ENCODE measurements at places on chromosomes 6 and 20.
A peak's percentile ranks its signal among the peaks of the same experiment; 100 is the strongest.

DNA sequence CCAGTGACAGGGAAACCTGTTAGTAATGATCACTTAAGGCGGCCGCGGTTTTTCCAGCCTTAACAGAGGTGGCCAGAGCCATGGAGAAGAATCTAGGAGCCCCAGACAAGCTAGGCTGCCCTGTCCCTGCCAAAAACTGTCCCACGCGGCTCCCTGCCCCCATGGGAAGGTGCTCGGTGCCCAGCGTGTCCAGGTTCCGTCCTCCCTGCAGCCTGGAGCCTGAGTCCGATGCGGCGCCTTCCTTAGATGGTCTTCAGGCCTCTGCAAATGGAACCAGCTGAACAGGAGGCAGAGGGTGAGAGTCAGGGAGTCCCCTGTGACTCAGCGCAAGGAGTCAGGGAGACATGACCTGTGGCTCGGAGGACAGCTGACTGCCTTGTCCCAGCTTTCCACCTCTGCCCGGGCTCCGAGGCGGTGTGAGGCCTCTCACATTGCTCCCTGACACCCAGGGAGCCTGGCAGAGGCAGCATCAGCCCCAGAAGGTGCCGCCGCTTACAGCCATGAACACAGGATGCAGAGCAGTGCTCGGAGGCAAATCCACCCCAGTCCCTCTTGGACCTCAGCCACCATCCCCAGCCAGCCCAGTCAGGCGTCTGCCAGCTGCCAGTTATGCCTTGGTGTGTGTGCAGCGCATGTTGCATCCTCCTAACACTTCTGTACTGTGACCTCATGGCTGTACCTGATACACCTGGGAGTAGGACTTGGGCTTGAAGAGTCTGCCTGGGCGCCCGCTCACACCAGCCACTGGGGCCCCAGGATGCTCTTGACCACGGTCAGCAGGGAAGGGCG is 377.7 kb downstream of the CDH4 start:
- DNase-seq = no peak

GRCh38 chr6:10800810-10801209 is 37.5 kb downstream of the MAK start:
- DNase-seq = peak; percentile 3

GRCh38 chr20:22617160-22617559 is 32.8 kb upstream of the FOXA2 start:
- no peak for DNase-seq

GRCh38 chr6:122130026-122130348 is 269.5 kb upstream of the HSF2 start:
- DNase-seq = no peak

DNA sequence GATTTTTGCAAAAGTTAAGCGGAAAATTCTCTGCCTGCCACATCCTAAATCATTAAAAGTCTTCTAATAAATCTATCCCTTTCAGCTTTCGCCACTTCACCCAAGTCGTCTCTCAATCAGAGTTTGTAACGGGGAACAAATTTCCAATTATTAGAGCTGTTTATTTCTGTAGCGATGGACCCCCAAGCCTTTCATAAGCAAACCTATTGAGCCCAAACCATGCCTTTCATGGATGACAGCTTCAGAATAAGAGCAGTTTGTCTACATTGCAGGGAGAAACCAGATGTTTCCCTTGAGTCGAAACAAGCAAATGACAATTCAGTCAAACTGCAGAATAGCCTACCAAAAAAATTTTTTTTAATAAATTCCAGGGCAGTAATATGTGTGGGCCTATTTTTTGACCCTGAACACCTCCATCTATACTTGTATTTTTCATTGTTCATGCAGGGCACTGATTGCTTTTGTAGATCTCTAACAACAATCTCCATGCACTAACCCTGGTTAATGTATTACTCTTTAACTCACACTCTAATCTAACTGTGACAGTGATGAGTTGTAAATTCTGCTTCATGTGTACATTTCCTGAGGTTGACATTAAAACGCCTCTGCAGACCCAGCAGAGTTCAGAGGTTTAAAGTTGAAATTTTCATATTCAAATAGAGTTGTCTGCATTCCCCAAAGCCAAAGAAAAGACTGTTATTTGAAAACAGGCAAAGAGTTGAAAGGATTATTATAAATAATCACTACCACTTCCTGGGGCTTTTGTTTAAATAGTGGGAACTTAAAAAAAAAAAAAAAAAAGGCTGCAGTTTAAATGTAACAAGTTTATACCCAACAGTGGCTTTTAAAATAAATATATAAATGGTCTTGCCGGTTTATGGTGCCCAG is 64.5 kb downstream of the ATP9A start:
- DNase-seq = no peak

DNA sequence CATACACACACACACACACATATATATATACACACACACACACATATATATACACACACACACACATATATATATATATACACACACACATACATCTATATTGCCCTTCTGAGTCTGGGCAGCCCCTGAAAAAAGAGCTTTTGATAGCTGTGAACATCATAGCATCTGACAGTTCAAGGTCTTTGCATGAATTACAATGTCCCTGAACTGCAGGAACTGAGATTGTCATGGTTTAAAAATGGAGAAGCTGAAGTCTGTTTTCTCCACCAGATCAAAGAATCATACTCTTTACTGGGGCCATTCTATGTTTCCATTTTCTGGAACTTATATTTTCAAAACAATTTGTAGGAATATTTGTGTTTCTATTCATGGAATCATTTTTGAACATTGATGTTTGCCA is 189.8 kb downstream of the ZDHHC14 start:
- no peak for DNase-seq

GRCh38 chr6:123850555-123850954 is 46.9 kb downstream of the NKAIN2 start:
- no peak for DNase-seq

- no peak for DNase-seq
Observed at GRCh38 chr6:118908441-118908840, 14.5 kb downstream of the ASF1A start.

DNA sequence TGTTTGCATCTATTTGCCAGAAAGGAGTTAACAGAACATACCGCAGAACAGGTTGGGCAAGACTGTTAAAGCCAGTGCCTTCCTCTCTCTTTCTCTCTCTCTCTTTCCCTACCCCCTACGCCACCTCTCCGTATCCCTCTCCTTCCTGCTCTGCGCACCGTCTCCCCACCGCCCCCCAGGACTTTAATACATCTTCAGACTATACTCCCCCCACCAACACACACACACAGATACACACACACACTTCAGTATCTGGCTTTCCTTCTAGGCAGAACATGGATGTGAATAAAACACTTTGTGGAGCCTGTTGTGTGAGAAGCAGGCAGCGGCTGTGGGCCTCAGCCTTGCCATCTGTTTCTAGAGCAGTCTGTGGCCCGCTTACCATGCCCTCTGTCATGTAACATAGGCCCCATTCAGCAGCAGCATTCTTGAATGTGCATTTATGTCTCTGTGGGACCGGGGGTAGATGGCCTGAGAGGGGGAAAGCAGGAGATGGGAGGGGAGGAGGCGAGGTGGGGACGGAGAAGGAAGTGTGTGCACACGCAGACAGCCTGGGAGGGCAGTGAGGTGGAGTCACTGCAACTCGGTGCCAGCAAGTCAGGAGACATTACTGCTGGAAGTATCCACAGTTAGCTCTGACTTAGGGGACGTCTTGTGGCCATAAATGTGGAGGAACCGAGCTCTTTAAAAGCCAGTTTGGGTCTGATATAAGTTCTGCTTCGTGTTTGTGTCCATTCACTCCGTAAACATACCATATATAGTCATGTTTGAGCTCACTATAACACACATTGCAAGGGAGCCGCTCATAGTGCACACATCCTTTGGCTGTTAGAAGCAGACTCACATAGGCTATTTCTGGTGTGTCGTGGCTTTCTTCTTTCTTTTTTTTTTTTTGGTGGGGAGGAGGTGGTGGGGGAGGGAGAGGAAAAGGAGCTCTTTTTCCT is 38.4 kb downstream of the RREB1 start:
- peak; percentile 31 for DNase-seq

GRCh38 chr20:12327205-12327604 is 409.5 kb downstream of the BTBD3 start:
- DNase-seq = no peak

GRCh38 chr6:69314531-69314930 is 482.3 kb downstream of the LMBRD1 start:
- DNase-seq = no peak

DNA sequence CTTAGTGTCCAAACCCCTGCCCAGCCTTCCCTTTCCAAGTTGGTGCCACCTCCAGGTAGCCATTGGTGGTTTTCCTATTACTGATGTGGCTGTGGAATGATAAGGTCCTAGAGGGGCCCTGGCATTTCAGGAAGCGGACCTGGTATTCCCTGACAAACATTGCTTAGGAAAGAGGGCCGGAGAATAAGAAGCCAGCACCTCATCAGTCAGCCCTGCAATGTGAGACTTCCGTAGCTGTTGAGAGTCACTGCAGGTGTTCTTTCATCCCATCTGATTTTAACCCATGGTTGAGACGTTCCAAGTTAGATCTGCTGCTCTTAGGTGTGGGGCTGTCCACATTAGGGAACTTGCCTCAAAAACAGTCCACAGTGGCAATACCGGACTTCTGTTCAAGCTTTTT is 14.8 kb upstream of the NPEPL1 start:
- DNase-seq = no peak

DNA sequence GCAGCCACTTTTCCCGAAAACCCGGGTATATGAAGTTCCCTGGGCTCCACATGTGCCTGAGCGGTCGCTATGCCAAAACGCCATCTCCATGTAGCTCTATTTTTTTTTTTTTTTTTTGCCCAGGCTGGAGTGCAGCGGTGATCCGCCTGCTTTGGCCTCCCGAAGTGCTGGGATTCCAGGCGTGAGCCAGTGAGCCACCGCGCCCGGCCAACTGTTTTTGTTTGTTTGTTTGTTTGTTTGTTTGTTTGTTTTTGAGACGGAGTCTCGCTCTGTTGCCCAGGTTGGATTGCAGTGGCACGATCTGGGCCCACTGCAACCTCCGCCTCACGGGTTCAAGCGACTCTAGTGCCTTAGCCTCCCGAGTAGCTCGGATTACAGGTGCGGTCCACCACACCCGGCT is 237.5 kb upstream of the IRAK1BP1 start:
- DNase-seq = no peak

DNA sequence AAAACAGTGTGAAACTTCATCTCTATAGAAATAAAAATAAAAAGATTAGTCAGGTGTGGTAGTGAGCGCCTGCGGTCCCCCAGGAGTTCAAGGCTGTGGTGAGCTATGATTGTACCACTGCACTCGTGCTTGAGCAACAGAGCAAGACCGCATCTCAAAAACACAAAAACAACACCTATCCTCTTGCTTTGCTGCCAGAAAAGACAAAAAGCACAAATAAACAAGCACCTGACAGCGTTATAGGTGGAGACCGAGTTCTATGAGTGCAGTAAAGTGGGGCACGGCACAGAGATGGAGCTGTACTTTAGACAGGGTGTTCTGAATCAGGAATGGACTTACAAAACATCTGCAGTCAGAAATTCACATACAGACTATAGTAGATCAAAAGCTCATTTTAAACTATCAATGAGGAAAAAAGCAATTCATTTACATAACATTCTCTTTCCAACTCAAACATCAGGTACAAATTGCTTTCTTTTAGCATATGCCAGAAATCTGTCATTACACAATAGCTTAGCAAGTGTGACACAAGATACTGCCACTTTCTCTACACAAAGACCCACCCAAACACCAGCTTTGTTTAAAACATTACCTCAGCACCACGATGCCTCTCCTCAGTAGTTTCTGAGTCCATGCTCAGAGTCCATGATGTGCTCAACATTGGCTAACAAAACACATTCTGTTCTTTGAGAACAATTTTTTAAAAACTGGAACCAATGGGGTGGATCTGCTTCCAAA is 10.1 kb downstream of the EZR start:
- no peak for DNase-seq

GRCh38 chr20:49935746-49936152 is 448 bp upstream of the RNF114 start:
- DNase-seq = no peak

DNA sequence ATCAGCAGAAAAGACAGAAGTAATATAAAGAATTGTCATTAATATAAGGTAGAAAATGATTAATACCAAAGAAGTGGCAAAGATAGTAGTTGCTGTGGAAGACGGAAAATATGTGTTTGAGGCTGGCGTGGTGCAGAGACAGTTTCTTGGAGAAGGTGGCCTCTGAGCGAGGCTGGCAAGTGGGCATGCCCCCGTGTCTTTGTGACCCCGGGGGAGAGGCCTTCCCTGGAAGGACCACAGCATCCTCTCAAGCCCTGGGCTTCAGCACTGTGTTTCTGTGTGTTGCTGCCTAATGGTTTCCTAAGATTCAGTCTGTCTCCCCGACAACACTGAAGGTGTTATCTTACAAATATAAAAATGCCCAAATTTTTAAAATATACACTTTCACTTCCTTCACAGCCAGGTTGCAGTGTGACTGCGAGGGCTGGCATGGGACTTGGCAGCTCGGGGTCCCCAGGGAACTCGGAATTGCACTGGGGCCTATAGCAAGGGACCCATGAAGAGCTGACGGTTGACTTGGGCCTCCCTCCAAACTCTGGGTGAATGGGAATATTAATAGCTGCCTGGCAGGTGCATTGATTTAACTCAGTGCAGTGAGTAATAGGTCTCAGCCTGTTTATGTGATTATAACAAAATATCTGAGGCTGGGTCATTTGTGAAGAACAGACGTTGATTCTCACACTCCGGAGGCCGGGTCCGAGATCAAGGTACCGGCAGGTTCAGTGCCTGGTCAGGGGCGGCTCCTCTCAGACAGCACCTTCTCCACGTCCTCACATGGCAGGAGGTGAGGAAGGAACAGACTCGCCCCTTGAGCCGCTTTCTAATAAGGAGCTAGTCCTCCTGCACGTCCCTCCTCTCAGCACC is 47.4 kb upstream of the AFDN start:
- DNase-seq = no peak

DNA sequence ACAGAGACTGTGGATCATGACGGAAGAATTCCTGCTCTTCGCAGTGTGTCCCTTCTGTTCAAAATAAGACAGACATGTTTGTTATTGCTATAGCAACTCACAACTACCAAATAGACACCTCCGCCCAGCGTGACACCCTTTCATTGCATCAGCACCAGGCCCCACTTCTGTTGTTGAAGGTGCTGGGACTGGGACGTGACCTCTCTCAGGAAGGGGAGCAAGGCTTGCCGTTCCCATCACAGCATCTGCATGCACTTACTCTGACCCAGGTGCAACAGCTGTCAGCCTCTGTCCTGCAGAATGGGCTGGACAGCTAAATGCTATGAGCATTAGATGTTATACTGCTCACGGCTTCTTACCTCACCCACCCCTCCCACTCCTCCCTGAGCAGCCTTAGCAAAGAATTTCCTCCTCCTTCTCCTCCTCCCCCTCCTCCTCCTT is 94.1 kb downstream of the DACT2 start:
- DNase-seq = no peak

GRCh38 chr20:4673371-4674001 is 48.2 kb upstream of the PRND start:
- DNase-seq = no peak

- DNase-seq = no peak
Observed at GRCh38 chr20:33796263-33796906, 14.8 kb upstream of the CHMP4B start.

All from fibroblast of the conjunctiva (primary cell).